Stimulated activated CD8-positive, alpha-beta memory T cell treated with anti-CD3 and anti-CD28 coated beads, Interleukin-15, amount 100 ng/mL, for 4 hours (primary cell): ENCODE measurements at places on chromosomes 5 and 9.

DNA sequence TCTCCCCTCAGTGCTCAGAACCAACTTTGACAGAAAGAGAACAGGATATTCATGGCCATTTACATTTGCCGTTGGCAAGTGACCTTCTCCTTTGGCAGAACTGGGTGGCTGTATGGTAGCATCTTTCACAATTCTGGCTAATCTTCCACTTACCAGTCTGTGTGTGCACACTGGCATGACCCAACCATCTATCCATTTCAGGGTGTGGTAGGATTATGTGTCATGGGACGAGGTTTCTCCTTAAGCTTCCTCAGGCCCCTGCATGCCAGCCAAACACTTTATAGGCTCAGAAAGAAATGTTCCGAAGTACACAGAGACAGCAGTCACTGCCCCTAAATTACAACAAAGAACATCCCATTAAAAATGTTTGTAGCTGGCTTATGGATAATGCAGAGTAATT lies 497.1 kb downstream of the NFIB start:
- no peak for DNase-seq

DNA sequence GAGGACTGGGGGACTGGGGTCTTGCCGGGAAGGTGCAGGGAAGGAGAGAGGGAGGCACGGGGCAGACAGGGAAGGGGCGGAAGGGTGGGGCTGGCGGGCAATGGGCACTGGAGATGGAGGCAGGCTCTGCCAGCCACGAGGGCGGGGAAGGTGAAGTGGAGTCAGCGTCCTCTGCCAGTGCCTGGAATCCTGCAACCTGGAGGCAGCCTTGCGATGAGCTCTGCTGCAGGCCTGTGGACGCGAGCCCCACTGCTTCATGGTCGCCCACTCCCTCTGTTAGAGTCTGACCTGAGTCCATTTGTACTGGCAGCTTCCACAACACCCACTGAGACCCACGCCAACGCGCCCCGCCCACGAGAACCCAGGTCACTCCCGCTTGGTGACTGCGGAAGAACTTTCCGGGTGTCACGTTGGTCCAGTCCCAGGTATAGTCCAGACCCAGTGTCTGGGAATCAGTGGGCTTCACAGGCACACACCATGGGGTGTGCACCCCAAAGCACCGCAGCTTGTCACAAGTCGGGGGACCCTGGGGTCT lies 106.4 kb upstream of the PPP1R26 start:
- DNase-seq: no peak

GRCh38 chr9:73080110-73080694 lies 71.5 kb upstream of the ANXA1 start:
- DNase-seq: no peak

DNA sequence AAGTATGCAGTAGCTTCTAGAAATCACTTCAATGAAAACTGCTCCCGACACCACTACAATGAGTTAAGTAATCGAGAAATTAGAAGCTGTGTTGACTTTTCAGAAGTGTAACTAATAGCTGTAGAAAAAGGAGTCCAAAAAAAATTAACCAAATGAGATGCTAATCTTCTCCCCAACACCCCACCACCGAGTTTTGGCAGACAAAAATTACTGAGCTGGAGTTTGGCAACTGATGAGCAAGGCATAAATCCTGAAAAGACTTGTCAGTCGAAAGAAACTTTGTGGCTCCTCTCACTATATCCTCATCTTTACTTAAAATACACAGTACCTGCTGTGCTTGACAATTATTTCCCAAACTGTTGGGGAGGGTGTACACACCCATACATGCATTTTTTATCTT lies 191.9 kb downstream of the EBF1 start:
- no peak for DNase-seq

DNA sequence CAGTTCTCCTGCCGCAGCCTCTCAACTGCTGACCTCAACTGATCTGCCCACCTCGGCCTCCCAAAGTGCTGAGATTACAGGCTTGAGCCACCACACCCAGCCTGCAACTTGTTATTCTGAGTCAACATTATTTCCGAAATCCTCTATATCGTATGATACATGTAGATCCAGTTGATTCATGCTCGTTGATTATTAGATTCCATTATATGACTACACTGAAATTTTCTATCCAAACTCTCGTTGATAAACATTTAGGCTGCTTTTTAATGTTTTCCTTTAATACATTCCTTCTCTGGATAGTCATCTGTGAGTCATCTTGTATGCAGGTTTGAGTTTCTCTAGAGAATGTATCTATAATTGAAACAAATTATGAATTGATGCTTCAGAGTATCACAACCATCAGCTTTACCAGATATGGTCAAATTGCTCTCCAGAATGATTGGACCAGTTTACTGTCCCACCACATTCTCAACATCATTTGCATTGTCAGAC lies 4.1 kb downstream of the CDK7 start:
- no peak for DNase-seq

GRCh38 chr9:97695390-97695789 lies 1.8 kb downstream of the XPA start:
- DNase-seq: no peak

GRCh38 chr5:38724301-38725030 lies 121.3 kb upstream of the OSMR start:
- DNase-seq: no peak

DNA sequence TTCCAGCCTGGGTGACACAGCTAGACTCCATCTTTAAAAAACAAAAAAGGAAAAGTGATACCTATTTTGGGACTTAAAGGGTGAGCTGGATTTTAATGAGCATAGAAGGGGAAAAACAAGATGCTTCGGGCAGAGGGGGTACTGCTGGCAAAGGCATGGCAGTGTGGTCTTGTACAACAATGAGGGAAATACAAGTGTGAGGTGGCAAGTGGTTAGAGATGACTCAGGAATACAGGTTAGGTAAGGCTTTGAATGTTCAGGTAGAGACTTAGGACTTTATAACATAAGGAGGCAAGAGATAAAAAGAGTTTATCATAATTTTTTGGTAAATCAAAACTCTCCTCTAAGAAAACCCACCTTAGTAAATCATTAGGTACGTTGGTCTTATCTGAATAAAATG lies 132.9 kb downstream of the FBN2 start:
- DNase-seq: no peak

DNA sequence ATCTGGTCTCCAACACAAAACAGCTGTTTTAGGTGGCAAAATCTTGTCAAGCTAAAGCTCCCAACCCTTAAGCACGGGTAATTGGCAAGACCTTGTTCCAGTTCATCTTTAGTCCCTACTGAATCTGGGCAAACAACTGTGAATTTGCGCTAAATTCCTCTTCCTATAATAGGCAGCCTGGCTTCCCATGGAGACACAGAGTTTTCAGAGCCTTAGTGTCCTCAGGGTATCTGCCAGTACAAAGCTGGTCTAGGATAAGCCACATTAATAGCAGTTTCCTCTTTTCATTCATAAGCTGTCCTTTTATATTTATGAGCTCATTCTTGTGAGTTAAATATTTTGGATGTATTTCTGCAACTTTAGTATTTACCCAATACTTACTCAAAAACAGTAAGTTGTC lies 59.5 kb downstream of the FGF10 start:
- no peak for DNase-seq

- no peak for DNase-seq
Measured at GRCh38 chr9:68509689-68510088, 31.0 kb downstream of the TMEM252 start.

GRCh38 chr5:27026801-27027200 lies 11.6 kb downstream of the CDH9 start:
- no peak for DNase-seq

DNA sequence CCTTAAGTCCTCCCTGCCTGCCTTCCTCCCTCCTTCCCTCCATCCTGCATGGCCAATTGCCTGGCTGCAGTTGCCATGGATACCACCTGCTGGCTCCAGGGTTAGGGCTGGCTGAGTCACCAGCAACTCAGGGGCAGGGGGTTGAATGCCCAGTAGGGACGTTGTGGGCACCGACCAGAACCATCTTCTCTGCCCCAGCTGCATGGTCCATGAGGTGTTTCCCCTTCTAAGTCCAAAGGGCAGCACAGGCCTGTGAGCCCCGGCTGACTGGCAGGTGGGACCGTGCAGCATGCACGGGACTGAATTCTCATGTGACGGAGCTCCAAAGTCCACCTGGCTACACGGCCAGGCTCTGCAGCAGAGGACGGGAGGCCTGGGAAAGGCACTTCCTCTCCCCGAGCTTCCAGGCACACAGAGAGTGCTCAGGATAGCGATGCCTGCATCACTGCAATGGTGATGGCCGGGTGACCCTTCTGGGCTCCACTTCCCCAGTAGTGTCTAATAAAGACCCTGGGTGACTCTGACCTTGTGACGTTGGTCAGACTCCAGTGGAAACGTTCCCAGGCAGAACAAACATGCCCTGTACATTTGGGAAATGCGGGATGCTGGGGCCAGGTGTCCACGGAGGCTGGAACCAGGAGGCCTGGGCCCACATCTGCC lies 5.7 kb downstream of the ASS1 start:
- no peak for DNase-seq

DNA sequence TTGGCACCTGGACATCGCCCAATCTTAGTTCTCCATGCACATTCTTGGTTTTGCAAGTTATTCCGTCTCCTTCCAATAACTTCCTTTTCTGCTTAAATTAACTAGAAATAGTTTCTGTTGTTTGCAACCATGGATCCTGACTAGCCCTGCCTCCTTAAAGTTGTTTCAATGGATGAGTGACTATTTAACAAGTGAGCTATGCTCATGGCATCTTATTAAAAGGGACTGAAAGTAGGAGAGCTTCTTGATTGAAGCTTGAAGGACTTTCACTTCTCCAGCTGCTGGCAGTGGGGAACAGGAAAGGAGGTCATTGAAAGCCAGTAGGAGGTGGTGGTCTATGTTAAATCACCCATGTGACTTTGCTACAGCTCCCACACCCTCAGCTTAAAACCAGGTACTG lies 466.8 kb downstream of the ARHGEF28 start:
- no peak for DNase-seq

DNA sequence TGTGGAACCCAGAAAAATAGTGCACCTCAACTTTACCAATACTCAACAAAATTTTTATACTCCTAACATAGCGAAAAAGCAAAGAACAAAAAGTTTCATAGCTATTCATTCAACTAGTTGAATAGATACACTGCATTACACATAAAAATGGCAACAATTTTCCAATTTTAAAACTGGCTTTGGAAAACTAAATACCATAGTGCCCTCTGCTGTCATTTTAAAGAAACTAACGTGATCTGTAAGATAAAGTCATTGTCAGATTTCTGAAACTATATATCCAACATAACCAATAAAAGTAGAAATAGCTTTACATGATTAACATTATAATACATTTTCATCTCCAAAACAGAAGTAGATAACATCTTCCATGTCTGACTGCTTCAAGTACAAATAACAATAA lies 31.6 kb downstream of the DTWD2 start:
- no peak for DNase-seq

- no peak for DNase-seq
Measured at GRCh38 chr5:94266170-94266569, 352.2 kb downstream of the KIAA0825 start.

DNA sequence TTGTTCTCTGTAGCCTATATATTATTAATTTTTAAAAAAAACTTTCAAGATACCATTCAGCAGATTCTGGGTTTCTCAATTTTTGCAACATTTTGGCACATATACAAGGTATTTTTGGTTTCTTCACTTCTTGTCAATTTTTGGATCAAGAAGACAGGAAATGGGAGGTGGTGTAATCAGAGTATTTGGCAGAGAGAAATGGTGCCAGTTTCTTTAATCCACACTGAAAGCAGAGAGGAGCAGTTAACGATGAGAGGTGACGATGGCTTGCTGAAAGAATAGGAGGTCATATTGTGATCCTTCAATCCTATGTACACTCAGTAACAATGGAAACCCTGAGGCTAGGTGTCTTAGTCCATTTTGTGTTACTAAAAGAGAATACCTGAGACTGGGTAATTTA lies 16.4 kb downstream of the NNT start:
- DNase-seq: no peak

GRCh38 chr5:59035681-59036080 lies 452.8 kb downstream of the RAB3C start:
- no peak for DNase-seq

GRCh38 chr9:128552744-128553440 lies 505 bp downstream of the SPTAN1 start:
- no peak for DNase-seq

DNA sequence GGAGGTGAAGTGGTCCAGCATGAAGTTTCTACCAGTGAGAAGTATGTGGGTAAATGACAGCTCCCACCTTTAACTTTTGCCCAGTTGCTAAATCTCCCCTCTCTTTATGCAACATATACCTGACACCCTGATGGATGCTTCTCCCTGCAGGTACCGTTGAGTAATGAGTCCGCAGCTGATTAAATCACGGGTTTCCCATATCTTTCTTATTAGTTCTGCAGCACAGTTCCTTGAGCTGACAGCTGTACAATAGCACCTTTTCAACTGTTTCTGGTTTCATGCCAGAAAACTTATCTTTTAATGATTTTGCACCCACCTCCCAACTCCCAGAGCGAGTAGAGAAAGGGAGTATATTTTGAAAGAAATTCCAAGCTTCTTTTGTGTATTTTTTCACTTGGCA lies 161.0 kb upstream of the TUT7 start:
- DNase-seq: no peak

DNA sequence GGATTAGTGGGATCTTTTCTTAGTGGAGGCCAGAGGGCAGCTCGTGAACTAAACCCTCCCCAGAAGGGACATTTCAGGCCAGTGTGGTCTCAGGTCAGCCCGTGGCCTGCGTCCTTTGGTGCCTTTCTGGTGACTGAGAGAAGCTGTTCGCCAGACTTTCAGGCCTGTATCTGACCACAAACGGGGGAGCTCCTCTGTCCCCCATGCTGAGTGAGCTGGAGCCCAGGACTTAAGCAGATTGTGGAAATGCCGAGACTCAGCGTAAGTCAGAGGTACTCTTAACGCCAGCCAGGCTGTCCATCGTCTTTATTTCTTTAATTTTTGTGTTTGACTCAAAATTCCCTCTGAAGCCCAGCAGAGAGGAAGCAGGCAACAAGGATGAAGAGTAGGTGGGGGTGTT lies 54.8 kb upstream of the NCS1 start:
- DNase-seq: no peak

DNA sequence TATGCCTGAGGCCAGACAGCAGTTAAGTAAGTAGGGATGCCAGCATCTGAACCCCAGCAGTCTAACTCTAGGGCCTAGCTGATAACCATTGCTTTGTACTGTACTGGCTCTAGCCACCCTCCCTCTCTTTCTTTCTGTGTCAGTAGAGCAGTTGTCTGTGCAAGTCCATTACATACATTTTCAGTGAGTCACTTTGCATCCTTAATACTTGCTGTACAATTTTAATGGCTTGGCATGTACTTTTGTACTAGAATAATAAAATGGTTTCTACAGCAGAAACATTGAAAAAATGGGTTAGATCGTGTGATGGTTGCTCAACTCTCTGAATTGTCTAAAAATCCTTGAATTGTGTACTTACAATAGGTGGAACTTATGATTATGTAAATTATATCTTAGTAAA lies 1.5 kb upstream of the TTC39B start:
- no peak for DNase-seq
